ENCODE measurements at places on chromosomes 13 and 19. TPM values are rescaled to one million over a fixed set of nuclear protein-coding genes. Genes with fewer than 3 reads are reported as not detected.

OR10H1 gene
- not detected for total RNA-seq

FARSA gene
- 85.7 TPM for total RNA-seq

THOP1 gene
- total RNA-seq, result 84.2 TPM

KIR2DL4 gene
- total RNA-seq, result not detected

ZNF564 gene
- total RNA-seq, result 12.1 TPM

SHISA2 gene
- total RNA-seq, result 0.32 TPM

NR2C2AP gene
- total RNA-seq, result 29.9 TPM

PGLYRP2 gene
- total RNA-seq, result not detected

DNA sequence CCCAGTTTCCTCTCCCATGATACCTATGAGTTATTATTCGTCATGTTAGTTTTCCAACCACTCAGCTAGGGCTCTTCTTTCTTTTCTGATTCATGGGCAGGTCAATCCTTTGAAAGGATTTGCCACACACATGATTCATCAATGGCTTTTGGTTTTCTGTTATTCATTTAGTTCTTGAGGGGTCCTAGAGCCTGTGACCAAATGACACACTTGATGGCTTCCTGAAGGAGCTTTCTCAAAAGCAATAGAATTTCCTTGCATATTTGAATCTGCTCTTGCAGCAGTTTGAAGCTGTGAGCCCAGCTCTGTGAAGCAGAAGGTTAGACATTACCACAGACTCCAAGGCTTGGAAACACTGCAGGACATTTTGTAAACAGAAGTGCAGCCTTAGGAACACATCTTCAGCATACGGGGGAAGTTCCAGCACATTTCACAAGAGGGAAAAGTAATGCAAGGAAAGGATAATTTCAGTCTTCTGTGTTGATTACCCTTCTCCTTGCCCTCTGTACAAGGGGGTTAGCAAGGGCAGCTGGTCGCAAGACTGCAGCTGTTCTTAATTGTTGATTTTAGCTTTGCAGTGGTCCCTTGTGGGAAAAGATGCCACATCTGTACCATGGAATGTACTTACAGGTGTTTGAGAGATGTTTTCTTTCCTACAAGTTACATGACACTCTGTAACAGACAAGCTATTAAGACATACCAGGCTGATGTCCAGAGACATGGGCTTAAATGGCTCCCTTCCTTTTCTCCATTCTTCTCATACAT lies 338.6 kb downstream of the KCNRG start:
- H3K27me3 ChIP-seq, result peaks cover 13% of the 10 kb centered on the region
- H3K36me3 ChIP-seq, result no peaks in the 10 kb centered on the region
- no peak for DNase-seq
- H3K4me3 ChIP-seq, result no peak overlapping the region
- H3K27ac ChIP-seq, result no peak overlapping the region

- no peak overlapping the region for H3K4me3 ChIP-seq
- peaks cover 27% of the 10 kb centered on the region for H3K36me3 ChIP-seq
- H3K27ac ChIP-seq, result no peak overlapping the region
- peaks cover 14% of the 10 kb centered on the region for H3K4me1 ChIP-seq
- no peak for DNase-seq
These were observed 24.6 kb upstream of the TEX29 start for GRCh38 chr13:111295886-111296285.

DNA sequence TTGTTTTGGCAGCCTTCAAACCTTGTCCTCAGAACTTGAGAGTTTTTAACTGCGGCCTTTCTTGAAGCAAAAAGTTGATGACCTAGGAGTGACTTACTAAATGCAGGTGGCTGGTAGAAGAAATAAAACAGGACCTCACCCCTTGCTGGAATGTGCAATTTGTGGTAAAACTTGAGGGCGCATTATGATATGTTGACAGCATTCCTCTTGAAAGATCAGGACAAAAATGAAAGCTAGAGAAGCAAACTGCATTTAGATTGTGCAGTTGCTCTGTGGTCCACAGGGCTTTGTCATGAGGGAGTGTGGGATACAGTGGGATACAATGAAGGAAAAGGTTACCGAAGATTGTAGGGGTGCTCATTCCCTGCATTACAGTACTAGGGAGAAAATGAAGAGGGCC lies 504.2 kb downstream of the GPC6 start:
- DNase-seq, result no peak
- H3K27ac ChIP-seq, result no peak overlapping the region
- H3K4me1 ChIP-seq, result no peaks in the 10 kb centered on the region
- no peak overlapping the region for H3K4me3 ChIP-seq
- no peaks in the 10 kb centered on the region for H3K27me3 ChIP-seq

GRCh38 chr13:105513448-105513847 lies 1022.0 kb downstream of the EFNB2 start:
- H3K36me3 ChIP-seq, result no peaks in the 10 kb centered on the region
- no peaks in the 10 kb centered on the region for H3K4me1 ChIP-seq
- no peak overlapping the region for H3K27ac ChIP-seq
- no peak for DNase-seq
- H3K27me3 ChIP-seq, result no peaks in the 10 kb centered on the region
- H3K4me3 ChIP-seq, result no peak overlapping the region

DNA sequence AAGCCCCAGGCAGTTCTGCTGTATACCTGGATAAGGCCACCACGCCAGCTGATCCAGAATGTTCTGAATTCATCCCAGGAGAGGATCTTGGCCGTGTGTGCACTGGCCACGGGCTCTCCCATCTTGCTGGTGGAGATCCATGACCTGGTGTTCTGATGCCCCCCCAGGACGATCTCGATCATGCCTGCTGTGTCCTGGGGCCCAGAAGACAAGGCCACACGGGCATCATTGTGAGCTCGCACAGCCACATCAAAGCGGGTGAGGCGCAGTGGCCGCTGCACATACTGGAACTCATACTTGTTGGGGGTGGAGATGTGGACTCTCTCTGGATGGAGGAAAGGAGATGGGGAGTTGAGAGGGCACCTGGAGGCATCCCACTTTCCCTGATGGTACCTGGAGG lies 40.1 kb downstream of the F2RL3 start:
- no peaks in the 10 kb centered on the region for H3K4me1 ChIP-seq
- H3K36me3 ChIP-seq, result no peaks in the 10 kb centered on the region
- no peak overlapping the region for H3K27ac ChIP-seq
- no peak overlapping the region for H3K4me3 ChIP-seq
- peaks cover 8% of the 10 kb centered on the region for H3K27me3 ChIP-seq
- no peak for DNase-seq

GRCh38 chr13:26468265-26468801 lies 89.2 kb upstream of the WASF3 start:
- peaks cover 6% of the 10 kb centered on the region for H3K27me3 ChIP-seq
- H3K4me3 ChIP-seq, result no peak overlapping the region

DNA sequence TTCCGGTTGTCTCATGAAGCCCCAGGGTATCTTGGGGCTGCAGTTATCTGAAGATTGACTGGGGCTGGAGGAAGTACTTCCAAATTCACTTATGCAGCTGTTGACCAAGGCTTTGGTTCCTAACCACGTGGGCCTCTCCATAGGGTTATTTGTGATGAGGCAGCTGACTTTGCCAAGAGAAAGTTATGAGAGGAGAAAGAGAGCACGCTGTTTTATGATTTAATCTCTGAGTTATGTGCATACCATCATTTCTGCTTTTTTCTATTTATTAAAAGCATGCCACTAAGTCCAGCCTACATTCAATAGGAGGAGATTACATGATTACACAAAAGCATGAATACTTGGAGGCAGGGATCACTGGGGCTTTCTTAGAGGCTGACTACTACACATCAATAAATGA lies 215.5 kb downstream of the NHLRC3 start:
- no peak for DNase-seq
- no peak overlapping the region for H3K4me3 ChIP-seq
- no peaks in the 10 kb centered on the region for H3K4me1 ChIP-seq
- no peaks in the 10 kb centered on the region for H3K27me3 ChIP-seq
- H3K27ac ChIP-seq, result no peak overlapping the region

DNA sequence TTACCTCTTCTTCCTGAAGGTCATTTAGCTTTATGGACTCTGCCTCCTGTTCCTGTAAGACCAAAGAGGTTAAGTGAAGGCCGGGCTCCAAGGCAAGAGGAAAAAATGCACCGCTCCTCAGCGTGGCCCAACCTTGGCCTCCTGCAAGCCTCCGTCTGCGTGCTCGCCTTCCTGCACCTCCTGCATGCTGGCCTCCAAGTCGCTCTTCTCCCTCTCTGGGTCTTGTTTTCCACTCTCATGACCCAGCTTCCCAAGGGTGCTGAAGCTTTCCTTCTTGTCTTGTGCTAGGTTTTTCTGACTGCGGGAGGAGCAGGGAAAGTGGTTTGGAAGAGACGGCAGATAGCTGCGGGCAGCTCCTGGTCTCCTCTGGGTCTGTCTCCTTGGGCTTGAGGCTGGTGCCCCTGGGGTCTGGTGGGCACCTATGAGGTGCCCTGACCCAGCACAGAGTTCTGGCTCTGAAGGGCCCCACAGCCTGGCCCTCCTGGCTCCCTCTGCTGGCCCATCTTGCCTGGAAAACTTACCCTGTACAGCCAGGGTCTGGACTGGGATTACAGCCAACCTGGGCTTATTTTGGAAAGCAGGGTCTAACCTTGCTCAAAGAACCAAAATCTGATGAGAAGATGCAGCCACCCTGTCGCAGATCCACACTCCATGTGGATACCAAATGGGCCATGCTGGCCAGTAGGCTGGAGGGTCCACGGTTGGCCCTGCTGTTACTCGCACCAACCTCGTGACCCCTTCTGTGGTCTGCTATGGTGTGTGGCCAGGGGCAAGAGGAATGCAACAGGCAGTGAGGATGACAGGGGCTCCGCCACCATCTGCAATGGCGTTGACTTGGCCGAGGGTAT lies 5.2 kb downstream of the C13orf46 start:
- peaks cover 22% of the 10 kb centered on the region for H3K36me3 ChIP-seq
- H3K27ac ChIP-seq, result no peak overlapping the region
- H3K4me1 ChIP-seq, result no peaks in the 10 kb centered on the region
- no peak overlapping the region for H3K4me3 ChIP-seq

All from activated CD4-positive, alpha-beta T cell treated with anti-CD3 and anti-CD28 coated beads, Interleukin-2, amount 10 ng/mL, durations not matched to agents 7 days and 5 days (primary cell).